Right hindlimb (tissue), 1 donor: ENCODE measurements at places on chromosomes 2 and 18.

DNA sequence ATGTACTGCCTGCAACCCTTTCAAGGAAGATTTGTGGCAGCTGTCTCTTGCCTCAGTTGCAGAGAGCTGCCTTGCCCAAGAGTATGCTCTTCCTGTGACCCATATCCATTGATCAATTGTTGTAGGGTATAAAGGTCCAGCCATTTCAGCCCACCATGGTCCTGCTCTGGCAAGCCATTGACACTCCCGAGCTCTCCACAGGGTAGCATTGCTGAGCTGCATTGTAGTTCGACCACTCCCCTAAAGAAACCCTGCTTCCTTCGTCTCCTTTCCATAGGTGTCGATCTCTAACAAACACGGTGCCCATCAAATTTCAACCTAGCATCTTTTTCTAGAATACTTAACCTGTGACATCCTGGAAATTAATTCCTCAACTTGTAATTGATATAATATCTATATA, 104.9 kb upstream of the NDUFV2 start:
- no peak for DNase-seq

DNA sequence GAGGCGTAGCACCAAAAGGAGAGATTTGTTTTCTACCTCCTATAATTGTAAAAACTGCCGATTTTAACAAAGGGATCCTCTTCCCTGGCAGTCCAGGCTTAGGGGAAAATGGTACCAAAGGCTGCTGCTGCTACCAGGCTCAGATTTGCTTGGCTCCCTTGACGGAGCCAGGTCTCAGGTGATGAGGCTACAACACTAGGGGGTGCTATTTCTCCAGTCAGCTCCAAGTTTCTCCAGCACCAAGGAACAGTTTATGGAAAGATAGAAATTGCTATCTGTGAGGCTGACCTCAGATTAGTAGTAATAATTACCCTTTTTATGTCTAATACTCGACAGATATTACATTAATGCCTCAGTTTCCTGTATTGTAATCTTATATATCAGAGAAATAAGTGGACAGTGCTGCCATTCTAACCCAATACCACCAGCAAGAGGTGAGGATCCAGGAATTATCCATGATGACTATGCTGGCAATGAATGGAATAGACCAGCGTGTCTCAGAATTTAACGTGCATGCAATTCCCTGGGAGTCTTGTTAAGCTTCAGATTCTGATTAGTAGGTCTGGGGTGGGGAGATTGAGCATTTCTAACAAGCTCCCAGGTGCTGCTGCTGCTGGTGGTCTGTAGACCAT, 111.3 kb downstream of the ESCO1 start:
- no peak for DNase-seq

DNA sequence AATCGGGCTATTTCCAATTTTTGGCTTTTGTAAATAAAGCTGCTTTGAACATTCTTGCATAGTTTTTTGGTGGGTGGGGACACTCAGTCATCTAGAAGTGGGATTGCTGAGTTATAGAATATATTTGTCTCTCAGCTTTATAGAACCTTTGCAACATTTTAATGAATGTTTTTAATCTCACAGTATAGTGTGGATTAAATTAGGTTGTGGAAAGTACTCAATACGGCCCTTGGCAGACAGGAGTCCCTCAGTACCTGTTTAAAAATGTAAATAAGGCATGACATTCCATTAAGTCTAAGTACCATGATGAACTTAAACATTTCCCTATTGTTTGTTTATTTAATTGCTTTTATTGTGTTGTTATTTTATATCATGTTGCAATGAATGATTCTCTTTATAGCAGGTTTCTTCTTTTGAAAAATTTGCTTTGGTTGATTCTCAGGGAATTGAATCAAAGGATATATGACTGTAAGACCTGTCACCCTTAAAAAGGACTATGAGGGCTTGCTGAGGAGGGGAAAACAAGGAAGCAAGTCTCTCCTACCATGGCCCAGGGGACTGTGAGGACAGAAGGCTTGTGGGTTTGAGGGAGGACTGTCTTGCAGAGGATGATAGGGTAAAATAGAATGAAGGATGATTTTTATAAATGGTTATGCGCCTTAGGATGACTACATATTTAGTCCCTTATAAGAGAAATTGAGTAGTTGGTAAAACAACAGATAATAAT, 165.1 kb downstream of the RPIA start:
- no peak for DNase-seq

DNA sequence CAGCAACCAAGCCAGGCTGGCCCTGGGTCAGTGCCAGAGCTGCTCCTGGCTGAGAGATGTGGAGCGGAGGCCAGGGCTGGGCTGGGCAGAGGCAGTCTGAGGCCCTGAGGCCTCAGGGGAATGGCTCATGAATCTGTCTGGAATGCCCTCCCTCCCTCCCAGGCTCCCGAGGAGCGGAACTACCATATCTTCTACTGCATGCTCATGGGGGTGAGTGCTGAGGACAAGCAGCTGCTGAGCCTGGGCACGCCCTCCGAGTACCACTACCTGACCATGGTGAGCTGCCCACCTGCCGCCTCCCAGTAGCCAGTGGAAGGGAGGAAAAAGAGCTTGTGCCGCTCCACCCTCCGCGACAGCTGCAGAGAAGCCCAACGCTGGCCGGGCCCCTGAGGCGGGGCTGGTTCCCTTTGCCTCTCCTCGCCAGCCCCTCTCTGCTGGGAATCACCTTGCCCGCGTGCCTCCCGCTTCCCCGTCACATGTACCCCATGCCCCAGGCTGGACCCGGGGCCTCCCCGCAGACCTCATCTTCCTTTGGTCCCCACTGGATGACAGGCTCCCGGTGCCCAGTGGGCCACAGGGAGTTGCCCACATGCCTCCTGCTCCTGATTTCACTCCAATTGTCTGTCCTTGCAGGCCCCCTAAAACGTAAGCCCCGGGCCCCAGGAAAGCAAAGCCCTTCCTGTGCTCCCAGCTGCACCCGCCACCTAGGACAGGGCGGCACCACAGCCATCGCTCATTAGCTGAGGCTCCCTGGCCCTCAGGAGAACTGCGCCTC, 41.1 kb downstream of the MYO7B start:
- peak; percentile 75 for DNase-seq

- DNase-seq, result no peak
Observed at GRCh38 chr18:65436430-65436829, 314.4 kb upstream of the CDH7 start.

DNA sequence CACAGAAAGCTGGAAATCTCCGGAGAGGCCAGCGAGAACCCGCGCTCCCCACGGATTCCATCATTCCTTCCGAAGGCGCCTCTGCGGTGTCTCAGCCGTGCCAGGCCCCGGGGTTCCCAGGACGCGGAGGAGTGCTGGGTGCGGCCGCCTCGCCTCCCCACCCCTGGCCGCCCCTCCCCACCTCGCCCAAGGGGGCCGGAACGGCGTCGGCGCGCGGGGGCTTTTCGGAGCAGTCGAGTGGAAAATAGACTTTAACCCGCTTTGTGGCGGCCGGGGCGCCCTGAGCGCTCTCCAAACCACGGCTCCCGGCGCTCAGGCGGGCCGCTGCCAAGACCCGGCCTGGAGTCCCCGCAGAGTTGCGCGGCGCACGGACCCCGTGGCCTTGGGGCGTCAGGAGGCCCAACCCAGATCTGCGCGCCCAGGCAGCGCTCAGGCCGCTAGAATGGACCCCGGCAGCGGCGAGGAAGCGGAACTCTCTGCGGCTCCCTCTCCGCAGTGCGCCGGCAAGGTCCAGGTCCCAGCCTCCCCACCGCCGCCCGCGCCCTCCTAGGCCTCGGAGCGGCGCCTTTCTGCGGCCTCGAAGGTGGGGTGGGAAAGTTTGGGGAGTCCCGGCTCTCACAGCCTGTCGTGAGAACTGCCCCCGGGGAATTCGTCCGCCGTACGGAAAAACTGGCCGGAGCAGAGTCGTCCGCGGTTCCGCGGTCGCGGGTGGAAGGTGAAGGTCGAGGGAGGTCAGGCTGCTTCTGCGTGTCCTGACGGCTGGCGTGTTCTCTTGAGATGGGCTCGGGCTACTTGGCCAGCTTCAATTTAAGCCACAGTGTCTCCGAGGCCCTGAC, 1.2 kb upstream of the EMX1 start:
- peak; percentile 53 for DNase-seq

DNA sequence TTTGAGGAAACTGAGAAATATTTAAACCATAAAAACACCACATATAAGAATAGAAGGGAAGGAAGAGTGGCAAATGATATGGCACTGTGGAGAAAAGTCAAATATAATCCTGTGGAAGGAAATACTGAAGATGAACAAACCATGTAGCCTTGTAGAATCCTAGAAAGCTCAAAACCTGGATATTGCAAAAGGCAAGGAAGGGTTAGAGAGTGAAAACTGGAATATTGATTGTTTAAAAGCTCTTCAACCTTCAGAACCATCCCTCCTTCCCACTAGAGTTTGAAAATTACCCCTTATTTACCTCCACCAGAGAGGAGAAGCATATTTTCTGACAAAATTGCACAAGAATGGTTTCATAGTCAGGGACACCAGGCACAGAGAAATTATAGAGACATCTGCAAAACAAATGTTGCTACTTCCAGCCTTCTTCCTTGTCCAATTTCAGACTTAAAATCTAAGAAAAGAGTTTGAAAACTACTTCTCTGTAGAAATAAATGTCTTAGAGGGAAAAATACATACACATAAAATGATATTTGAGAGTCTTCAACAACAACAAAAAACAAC, 48.0 kb downstream of the ANTXR1 start:
- DNase-seq, result no peak

- peak; percentile 67 for DNase-seq
Observed at GRCh38 chr2:236731767-236732580, 162.3 kb downstream of the ACKR3 start.

GRCh38 chr2:128271597-128271910, 47.1 kb downstream of the HS6ST1 start:
- peak; percentile 24 for DNase-seq

DNA sequence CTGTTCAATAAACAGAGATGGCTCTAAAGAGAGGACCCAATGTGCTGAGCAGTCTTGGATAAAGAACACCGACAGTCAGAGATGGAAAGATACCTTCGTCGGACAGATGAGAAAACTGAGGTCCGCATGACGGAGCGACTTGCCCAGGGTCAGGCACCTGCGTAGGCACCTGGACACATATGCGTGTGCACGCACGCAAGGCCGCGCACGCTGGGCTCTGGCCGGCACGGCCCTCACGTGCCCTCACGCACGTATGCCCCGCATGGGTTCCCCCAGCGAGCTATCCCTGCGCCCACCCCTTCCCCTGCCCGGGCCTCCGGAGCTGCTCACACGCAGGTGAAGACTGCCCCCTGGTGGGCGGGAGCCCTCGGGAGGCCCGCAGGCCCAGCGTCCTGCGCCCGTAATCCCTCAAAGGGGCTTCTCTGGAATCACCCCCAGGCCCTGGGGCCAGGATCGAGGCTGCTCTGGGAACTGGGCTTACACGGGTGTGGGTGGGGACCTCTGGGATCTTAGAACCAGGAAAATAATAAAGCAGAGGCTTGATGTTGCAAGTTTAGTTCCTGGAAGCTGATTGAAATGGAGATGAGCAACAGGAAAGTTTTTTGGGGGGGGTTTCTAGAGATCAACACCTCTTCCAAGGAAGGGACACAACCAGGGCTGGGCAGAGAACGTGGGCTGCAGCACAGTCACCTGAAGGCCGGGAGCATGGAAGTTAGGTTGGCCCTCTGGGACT, 246.3 kb downstream of the TNS1 start:
- DNase-seq, result peak; percentile 90

DNA sequence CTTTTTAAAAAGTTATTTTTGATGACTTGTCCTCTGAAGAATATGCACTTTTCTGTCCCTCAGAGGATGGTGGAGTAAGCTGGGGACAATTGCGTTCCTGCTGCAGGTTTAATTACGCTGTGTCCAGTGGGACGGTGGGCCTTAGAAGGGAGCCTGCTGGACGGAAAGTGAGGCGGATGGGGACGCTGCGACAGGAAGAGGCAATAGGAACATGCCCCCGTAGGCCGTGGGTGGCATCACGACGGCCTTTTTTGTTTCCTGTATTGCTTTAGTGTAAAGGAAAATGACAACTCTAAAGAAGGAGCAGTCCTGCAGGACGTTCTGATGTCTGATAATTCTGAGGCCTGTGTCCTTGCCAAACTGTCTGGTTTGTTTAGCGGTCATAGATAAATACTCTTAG, 121.6 kb downstream of the NFATC1 start:
- peak; percentile 12 for DNase-seq

DNA sequence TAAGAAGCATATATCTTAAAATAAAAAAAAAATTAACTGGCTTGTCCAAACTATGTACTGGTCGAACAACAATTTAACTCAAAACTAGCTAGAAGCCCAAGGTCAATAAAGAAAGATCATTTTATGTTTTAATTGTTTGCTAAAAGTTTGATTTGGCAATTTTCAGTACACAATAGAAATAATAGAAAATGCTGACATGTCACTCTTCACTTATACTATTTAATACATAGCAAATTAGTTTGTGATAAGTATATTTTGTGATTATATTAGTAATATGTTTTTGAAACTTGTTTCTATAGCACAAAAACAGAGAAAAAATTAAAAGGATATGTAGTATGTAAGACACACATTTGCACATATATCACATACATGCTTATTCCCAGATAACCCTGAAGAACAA, 1938.6 kb upstream of the PIK3C3 start:
- DNase-seq, result no peak

DNA sequence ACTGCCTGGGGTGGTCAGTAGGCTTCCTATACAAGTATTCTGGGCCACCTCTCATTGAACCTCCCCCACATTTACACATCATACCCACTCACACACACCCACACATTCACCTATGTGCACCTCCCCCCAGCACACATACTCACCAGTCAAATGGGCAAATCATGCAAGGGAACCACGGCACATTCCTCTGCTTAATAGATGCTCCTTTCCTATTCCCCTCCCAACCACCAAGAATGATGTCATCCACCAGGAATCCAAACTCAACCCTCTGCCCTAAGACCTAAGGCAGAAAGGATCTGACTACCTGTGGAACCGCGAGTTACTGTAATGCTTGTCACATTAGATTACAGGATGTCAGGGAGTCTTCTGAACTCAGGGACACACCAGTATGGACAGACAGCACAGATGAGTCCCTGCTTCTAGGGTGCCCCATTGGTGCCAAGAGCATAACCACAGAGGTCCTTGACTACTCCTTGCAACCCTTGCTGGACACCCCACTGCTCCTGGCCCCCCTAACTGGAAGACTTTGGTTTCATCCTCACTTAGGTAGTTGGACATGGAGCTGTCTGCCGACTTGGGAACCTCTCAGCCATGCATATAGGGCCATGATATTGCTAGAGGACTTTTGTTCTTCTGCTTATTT, 21.5 kb upstream of the CAB39 start:
- no peak for DNase-seq

DNA sequence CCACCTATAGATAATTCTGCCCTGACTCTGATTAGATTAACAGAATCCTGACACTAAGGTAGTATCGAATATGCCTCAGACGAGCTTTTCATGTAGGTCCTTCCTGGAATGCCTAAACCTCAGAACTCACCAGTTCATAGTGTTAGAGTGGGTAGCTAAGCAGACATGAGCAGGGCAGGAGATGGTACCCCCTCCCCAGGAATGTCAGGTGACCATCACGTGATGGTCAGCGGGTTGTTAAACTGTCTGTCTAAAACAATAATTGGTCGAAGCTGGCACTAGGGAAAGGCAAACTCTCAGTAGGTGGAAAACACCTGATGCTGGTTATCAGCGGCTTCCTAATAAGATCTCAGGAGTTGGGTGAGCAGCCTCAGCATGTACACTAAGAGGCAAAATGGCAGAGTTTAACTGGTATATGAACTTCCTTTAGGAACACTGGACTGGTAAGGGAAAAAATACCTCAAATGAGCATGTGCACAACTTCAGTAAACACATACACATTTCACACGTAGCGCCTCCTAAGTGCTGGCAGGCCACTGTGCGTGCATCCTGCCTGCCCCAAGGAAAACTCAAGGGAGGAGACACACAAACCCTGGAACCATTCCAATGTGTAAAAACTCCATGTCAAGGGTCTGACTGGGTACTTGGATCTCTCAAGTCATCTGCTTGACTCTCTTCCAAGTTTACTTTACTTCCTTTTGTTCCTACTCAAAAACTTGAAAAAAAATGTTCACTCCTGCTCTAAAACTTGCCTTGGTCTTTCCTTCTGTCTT, 339.5 kb downstream of the GULP1 start:
- DNase-seq, result no peak
